ENCODE measurements at places on chromosomes 3 and 15.
A peak's percentile ranks its signal among the peaks of the same experiment; 100 is the strongest.

- no peak for DNase-seq
Observed at GRCh38 chr3:31729573-31729972, 196.8 kb downstream of the STT3B start.

DNA sequence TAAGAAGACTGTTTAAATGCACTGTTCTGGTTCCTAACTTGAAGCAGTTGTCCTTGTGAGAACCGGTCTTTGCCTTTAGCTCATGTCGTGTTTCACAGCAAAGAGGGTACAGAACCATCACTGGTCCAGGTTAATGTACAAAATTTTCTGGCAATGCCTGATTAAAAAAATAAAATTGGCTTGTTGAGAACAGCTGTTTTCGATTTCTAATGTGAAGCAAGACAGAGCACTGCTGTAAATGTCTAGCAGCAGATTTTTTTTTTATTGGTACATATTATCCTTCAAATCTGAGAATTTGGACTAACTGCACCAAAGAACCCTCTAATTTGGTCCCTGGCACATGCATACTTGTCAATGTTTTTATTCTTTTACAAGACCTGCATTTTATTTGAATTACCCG, 103.3 kb downstream of the STT3B start:
- DNase-seq, result no peak

- DNase-seq, result no peak
Observed at GRCh38 chr15:100336061-100336460, 5.7 kb downstream of the ADAMTS17 start.

GRCh38 chr15:101561584-101561906, 72.0 kb upstream of the PCSK6 start:
- DNase-seq, result no peak

DNA sequence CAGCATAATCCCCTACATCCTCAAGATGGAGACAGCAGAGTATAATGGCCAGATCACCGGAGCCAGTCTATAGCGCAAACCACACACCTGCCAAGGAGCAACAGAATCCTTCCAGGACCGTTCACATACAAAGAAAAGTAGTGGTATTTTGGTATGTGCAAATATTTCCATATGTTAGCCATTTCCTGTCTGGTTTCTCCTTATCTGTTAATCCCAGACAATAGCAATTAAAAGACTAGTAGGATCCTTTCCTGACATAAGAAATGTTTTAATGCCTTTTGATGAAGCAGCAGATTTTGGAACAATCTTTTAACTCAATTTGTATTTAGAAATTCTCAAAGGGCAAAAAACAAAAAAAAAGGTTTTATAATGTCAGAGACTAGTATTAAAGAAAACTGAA, 22.2 kb downstream of the MRPS25 start:
- no peak for DNase-seq

DNA sequence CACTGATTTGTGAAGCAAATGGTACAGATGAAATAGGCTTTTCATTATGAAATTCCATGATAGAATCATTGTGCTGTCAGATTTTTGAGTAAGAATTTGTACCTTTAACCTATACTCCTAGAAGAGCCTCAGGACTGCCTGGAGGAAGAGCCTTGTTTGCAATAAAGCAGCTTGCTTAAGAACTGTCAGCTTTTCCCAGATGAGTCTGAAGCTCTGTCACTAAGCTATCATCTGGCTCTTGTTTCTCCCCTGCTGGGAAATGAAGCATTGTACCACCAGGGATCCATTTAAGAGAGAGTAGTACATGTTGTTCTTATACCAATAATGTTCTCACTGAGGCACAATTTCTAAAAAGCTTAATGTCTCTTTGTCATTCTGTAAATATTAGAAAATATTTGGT, 85.1 kb upstream of the FLNB start:
- no peak for DNase-seq

DNA sequence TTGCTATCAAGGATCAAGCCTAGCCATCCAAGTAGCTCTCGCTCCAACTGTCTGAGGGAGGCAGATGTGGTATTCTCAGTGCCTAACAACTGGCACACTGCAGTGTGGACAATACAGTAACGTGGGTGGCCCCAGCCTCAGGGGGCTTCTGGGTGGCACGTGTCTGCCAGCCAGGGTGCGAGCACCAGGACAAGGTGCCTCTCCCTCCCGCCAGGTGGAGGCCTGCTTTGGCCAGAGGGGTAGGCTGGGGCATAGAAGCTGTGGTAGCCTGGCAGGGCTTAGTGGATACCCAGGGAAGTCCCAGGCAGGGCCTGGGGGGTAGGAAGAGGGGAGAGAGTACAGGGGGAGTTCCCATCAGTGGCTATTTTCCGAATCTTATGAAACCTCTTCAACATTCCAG, 234.0 kb downstream of the PLCL2 start:
- no peak for DNase-seq

- DNase-seq, result no peak
Observed at GRCh38 chr3:69031635-69032034, 18.2 kb upstream of the EOGT start.

DNA sequence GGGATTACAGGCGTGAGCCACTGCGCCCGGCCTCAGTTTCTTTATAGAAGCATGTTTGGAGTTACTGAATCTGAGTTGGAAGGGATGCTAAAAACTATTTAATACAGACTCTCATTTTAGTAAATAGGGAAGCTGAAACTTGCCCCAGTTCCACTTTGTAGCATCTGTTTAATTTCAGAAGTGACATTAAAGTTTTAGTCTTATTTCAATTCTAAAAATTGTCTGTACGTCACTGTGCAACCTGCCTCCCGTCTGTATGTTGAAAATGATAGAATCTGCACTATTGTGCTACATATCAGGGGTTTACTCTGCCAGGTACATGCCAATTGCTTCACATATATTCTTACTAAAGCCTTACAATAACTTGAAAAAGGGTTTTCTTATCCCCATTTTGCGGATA, 15.3 kb downstream of the CNOT10 start:
- peak; percentile 0 for DNase-seq

- DNase-seq, result no peak
Observed at GRCh38 chr3:40764747-40765146, 240.0 kb downstream of the ZNF621 start.

DNA sequence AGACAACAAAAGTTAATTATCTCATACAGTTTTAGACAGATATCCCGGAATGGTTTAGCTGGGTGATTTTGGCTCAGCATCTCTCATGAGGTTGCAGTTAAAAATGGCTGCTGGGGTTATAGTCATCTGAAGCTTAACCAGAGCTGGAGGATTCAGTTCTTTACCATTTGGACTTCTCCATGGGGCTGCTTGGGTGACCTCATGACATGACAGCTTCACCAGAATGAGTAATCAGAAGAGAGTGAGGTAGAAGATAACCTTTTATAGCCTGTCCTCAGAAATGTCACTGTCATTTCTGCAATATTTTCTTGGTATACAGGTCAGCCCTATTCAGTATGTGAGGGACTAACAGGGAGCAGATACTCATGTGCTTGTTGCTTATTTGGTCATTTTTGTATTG, 30.9 kb downstream of the TFG start:
- DNase-seq, result peak; percentile 8

DNA sequence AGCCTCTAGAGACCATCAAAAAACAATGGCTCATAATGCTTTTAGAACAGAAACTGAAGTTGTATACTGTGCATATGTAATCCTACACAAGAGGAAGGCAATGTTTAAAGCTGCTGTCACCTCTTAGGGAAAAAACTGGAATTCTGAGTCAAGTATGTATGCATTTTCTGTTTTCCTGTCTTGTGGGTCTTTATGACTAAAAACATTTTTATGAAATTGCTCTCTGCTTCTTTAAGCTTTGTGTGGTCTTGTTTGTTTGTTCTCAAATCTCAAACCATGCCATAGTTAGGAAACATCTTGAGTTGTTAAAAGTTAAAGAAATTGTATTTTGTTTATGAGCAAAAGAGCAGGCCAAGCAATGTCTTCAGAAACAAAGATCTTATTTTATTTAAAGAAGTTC, 80.9 kb upstream of the SOX2 start:
- no peak for DNase-seq

- DNase-seq, result no peak
Observed at GRCh38 chr3:52881871-52882270, 15.5 kb downstream of the STIMATE start.
